ENCODE measurements at places on chromosomes 16 and 17.

GRCh38 chr16:65339062-65339461 is 217.2 kb upstream of the CDH11 start:
- DNase-seq: no peak

- DNase-seq: no peak
Observed at GRCh38 chr17:44005527-44006271, 1.3 kb downstream of the NAGS start.

DNA sequence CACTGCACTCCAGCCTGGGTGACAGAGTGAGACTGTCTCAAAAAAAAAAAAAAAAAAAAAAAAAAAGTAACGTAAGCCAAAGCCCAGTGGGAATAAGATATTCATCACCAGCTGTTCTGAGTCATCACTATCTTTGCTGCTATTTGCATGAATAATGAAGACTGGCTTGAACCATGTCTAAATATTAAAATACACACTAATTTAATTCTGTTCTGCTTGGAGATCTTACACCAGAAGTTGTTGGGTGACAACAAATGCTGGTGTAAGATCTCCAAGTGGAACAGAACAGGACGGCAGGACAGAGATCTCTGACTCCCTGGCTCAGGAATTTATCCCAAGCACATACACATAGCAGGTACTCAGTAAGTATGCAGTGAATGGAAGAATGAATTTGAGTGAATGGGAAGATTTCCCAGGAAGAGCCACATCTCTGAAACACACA is 19.6 kb downstream of the DNAH17 start:
- no peak for DNase-seq

- peak; percentile 60 for DNase-seq
Observed at GRCh38 chr16:2500918-2501750, 12.6 kb upstream of the ATP6V0C start.

DNA sequence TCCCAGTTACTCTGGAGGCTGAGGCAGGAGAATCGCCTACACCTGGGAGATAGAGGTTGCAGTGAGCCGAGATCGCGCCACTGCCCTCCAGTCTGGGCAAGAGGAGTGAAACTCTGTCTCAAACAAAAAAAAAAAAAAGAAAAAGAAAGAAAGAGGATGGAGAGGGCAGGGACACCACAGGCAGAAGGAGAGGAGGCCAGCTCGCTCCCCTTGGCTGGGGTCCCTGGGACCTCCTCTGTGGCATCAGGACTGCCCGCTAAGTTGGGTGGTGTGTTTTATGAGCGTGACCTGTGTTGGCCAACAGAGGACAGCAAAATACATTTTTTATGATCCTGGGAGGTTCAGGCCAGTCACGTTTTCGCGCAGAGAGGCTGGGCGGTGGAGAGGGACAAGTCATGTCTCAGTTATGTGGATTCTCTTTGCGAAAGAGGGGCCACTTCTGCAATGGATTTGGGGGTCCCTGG is 229.6 kb downstream of the MRTFB start:
- DNase-seq: no peak
